ACHN (cell line): ENCODE measurements at places on chromosomes 2 and 18.

GRCh38 chr2:172462849-172463381, 35.5 kb downstream of the ITGA6 start:
- no peak for DNase-seq

DNA sequence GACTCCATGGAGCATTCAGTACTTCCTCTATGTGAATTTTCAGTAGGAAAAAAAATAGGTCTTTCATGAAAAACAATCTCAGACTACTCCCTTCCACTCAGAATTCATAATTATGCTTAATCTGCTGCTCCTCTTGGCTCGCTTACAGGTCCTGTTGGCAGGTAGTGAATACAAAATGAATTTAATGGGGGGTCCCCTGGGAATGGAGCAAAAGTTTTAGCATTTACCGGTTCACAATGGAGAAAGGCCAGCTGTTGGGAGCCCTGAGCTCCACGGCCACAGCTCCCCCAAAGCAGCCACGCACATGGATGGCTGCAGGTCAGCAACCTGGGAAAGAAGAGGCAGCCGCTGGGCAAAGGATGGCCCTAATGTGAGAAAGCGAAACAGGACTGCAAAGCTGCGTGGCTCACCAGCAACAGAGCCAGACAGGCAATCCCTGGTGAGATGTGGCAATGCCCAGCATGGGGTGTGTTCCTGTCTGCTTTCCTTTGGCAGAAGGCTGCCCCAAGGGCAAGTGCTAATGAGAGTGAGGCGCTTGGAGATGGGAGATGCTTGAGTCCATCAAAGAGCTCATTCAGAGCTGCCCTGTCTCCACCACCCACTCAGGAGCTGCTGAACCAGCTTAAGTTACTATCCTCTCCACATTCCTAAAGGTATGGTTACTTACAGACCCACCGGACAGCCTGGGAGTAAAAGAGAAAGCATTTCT, 447.4 kb downstream of the EPHA4 start:
- DNase-seq, result no peak

DNA sequence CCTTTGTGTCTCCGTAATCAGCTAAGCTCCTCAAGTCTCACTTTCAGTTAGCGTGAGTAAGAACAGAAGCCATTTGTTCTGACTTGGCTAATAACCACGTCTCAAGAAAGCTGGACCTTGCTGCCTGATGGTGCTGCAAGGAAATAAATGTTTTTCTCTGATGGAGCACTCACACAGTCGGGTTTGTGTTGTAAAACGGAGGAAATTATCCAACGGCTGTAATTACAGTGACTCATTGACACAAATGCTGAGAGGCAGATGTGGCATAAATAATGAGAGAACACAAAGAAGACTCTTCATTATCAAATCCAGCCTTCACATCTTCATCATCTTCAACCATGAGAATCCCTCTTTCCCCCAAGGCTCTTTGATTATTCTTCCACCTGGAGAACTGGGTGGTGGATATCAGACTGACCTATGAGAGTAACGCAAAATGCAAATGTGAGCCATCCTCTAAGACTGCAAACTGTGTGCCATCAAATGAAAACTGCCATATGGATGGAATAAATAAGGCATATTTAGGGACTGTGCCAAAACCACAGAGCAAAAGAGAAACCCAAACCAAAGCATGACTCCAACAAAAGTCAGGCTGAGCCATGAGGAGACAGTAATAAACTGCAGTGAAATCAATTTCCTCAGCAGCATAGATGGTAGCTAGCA, 252.6 kb downstream of the RND3 start:
- DNase-seq, result no peak

DNA sequence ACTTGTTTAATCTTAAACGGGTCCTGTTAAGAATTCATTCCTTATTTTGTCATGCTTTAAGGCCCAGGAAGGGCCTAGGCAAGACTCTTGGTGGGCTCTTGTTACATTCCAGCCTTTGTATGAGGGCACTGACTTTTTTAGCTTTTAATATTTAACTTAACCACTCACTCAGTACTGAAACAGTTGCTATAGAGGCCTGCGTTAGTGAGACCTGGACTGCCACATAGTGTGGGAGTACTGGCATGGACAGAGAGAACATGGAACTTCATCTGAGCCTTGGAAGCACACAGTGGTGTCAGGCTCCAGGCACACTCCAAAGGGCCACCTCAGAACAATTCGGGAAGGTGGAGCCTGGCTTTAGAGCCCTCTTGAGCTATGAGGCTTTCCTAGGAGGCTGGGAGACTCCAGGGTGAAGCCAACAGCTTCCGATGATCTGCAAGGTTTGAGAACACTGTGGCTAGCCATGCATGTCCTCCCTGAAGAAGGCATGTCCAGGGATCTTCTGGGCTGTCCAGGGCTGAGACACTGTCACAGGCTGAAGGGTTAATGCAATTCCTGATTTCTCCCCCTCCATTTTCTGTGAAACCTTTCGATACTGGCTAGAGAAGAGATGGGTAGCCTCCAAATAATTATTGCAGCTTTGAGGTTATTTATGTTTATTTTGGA, 155.4 kb upstream of the ACAA2 start:
- peak; percentile 14 for DNase-seq

GRCh38 chr2:160387558-160388262, 105.9 kb downstream of the RBMS1 start:
- no peak for DNase-seq

GRCh38 chr18:37307181-37307580, 258.4 kb downstream of the CELF4 start:
- DNase-seq, result no peak

DNA sequence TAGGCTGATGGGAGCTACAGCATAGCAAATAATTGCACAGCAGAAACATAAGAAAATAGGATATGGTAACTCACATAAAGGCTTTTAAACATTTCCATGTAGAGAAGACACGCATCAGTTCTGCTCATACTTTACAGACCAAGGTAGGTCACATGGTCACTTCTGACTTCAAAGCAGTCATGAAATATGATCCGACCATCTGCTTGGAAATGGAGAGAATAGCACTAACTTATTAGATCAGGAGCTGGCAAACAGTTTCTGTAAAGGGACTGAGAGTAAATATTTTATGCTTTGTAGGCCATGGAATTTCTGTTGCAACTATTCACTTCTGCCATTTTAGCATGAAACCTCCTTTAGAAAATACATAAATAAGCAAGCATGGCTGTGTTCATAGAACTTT, 936.6 kb upstream of the FANCL start:
- DNase-seq, result no peak
